Small intestine (tissue), 16 donors: ENCODE measurements at places on chromosomes 11 and 22.

- DNase-seq = peak; percentile 46
Observed at GRCh38 chr11:43497144-43497543, 138.4 kb downstream of the TTC17 start.

DNA sequence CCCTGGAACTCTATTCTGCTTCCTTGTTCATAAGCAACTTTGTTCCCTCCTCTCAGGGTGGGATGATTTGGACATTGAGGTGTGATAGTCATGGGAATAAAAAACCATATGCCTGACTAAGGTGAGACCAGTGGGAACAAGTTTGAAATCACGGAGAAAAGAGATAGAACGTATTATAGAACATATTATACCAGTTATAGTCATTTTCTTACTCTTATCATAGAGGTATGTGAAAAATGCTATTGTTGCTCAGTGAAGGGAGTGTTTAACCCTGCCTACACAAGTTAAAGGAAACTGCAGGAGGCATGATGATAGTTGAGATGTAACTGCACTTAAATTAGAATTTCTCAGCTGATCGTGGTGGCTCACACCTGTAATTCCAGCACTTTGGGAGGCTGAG is 15.5 kb downstream of the OR6Q1 start:
- no peak for DNase-seq

GRCh38 chr22:27554106-27554811 is 247.3 kb downstream of the MN1 start:
- DNase-seq = peak; percentile 12

- no peak for DNase-seq
Observed at GRCh38 chr22:23858484-23858815, 775 bp downstream of the SLC2A11 start.

DNA sequence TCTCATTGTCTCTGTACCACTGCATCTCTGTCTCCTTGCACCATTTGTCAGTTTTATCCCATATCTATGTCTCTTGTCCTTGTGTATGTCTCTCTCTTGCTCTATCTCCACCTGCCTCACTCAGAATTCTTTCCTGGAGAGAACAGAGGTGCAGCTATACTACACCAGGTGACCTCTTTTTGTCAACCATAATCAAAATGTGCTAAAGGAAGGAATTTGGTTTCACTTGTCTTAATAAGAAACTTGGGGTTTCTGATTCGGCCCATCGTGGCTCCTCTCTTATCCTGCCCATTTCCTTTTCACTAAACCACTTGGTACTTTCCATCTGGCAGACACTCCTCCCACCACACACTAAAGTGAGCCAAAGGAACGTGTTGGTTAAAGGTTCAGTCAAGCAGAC is 2.0 kb upstream of the C11orf42 start:
- no peak for DNase-seq

DNA sequence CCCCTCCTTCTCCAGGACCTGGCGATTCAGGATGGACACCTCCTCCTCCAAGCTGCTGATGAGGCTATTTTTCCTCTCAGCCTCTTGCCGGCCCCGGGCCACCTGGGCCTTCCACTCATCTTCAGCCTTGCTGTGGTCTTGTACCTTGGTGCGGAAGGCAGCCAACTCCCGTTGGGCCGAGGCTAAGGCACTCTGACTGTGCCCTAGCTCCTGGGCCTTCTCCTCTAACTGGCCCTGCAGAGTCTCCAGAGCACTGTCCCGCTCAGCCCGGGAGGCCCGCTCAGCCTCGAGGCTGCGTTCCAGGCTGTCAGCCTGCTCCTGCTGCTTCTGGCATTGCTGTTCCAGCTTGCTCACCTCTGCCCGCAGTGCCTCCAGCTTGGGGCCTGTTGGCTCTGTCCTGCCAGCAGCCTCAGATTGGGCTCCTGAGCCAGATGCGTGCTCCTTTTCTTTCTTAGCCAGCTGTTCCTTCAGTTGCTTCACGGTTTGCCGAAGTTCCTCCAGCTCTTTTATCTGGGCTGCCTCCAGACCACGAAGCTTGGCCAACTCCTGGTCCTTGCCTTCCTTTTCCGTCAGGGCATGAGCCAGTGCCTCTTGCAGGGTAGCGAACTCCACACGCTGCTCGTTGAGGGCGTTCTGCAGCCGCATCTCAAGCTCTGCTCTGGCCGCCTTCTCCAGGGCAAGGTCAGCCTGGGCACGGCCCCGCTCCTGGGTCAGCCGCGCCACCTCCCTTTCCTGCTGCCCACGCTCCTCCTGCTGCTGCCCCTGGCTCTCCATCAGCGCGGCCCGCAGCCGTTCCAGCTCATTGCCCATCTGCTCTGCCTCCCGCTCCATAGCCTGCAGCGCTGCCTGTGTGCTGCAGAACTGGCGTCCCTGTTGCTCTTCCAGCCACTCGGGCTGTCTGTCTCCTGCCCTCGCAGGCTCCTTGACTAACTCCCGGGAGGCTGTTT is 15.3 kb downstream of the IL18BP start:
- no peak for DNase-seq

GRCh38 chr11:12890476-12890875 is 118.6 kb upstream of the RASSF10 start:
- DNase-seq = no peak

- no peak for DNase-seq
Observed at GRCh38 chr11:45157247-45158209, 11.1 kb downstream of the PRDM11 start.

DNA sequence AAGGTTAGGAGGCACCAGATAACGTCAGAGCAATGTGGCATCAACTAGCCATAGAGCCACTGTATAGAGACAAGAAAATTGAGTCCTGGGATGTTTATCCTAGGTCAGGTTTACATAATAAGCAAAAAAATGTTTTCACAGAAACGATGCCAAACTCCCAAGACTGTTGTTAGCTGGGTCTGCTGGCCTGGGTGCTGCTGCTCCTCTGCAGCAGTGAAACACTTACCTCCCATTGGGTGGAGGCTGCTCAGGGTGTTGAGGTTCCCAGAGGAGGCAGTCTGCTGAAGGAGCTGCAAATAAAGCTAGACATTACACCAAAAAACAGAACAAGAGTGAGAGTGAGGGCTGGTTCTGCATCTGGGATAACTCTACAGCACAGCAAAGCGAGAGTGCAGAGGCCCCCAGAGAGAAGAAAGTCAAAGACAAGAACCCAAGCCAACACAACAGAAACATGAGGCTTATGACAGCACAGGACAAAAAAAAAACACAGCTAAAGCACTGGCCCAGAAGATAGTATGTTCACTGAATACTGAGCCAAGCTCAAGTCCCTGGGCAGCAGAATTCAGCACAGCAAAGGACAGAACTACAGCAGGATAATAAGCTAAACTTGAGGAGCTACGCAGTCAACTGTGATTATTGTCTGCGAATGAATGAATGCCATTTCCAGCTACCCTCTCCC is 29.9 kb upstream of the RAPSN start:
- no peak for DNase-seq

DNA sequence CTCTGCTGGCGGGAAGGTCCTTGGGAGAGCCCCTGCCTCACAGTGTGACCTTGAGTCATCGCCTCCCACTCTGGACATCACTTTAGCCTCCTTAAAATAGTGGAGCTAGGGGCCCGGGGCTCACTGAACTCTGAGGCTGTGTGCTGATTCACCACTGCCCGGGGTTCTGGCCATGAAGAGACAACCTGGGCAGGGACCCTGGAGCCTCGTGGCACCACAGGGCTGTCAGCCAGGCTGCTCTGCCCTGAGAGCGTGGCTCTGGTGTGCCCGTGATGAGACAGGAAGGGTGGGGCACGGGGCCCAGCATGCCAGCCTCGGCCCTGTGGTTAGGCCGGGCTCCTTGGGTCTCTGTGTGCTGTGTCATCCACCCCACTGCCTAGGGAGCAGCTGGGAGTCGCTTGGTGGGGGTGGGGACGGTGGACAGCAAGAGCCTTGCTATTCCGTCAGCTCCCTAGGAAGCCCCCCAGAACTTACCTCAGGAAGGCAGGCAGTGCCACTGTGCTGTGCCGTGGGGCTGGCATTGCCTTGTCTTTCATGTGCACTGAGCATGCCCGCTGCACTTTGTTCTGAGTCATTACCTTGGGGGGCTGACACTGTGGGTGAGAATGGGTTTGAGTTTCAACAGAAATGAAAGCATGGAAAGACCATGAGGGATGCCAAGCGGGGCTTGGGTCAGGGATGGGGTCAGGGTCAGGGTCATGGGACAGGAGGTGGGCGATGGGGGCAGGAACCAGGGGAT is 31.7 kb downstream of the TPCN2 start:
- no peak for DNase-seq

DNA sequence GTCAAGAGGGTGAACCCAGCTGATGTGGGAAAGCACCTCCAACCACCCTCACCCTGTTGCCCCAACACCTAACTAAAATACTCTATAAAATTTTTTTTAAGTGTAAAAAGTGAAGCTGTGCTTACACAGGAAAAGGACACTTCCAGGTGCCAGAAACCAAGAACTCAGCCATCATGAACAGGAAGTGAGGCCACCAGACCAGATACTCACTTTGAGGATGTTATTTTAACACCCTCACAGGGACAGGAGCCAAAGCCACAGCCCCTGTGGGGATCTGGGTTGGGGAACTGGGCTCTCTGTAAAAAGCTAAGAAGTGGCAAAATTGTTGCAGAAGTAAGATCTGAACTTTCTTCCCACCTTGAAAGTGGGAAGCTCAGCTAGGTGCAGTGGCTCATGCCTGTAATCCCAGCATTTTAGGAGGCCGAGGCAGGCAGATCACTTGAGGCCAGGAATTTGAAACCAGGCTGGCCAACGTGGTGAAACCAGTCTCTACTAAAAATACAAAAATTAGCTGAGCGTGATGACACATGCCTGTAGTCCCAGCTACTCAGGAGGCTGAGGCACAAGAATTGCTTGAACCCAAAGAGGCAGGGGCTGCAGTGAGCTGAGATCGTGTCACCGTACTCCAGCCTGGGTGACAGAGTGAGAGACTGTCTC is 3.8 kb downstream of the RSPH14 start:
- peak; percentile 32 for DNase-seq

GRCh38 chr11:130171534-130171933 is 12.0 kb downstream of the ST14 start:
- DNase-seq = no peak

DNA sequence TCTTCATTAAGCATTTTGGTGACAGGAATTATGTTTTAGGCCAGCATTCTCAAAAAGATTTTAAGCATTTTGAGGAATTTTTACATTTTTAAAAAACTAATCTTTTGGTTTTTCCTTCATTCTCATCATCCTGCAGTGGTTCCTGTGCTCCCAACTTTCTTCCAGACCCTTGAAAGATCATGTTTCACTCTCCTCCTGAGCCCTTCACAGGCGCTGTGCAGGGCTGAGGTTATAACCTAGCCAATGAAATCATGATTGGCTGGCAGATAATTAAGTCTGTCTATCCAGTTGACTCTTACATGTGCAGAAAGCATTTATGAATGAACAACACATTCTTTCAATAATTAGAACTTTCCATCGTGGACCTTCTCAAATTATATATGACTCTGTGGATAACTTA is 226.3 kb downstream of the DDX10 start:
- no peak for DNase-seq

- DNase-seq = no peak
Observed at GRCh38 chr11:65859812-65860277, 388 bp upstream of the MUS81 start.
